ENCODE measurements at places on chromosomes 3 and 15.

DNA sequence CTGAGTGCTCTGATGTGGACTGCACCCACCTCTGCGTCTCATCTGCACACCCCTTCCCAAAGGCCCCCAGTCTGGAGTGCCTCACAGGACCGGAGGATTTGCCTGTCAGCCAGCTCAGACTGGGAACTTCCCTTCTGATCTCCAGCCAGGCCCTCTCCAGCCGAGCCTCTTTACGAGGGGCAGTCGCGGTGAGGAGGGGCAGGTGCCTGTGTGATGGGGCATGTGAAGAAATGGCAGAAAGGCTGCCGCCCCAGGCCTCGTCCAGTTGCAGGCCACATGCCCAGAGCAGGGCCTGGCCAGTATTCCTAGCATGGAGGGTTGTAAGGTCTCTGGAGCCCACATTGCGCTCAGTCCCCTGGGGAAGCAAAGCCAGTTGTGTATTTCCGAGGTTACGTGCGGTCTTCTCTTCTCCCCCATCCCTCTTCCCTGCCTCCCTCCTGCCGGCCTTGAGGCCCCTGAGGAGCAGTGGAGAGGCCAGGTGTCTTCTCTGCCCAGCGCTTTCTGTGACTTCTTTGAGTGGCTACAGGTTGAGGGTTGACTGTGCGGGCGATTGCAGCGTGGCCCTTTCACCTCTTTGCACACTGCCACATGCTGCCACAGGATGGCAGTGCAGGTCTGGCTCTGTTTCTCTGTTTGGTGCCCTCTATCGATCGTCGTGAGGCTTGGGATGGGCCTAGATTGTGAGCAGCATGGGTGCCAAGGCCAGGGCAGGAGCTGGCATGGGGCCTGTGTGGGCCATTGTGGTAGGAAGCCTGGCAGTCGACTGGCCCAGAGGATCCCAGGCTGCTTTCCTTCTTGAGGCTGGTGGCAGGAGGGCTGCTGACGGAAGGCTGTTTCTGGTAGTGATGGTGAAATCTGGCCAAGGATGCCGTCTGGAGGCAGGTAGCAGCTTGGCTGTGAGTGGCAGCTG, 5.3 kb downstream of the CLK3 start:
- DNase-seq: peak; percentile 81

- DNase-seq: no peak
Observed at GRCh38 chr3:76991165-76991564, 48.7 kb upstream of the ROBO2 start.

- DNase-seq: no peak
Observed at GRCh38 chr3:111392894-111393398, 149.1 kb upstream of the CD96 start.

DNA sequence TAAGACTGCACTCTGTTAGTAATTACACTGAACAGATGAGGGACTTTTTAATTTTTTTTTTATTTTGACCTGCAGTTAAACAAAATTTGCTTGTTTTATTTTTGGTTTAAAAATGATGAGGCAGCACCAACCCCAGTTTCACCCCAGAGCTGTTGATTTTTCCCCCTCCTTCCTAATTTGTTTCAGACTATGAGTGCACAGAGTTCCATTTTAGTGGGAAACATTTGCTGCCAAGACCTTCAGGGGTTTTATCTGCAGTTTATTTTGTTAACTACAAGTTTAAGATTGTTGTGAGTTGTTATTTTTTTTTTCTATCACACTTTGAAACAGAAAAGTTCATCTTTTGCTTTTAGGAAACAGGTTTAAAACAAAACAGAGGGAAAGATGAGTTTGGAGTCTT, 455.9 kb upstream of the NR2F2 start:
- DNase-seq: no peak

DNA sequence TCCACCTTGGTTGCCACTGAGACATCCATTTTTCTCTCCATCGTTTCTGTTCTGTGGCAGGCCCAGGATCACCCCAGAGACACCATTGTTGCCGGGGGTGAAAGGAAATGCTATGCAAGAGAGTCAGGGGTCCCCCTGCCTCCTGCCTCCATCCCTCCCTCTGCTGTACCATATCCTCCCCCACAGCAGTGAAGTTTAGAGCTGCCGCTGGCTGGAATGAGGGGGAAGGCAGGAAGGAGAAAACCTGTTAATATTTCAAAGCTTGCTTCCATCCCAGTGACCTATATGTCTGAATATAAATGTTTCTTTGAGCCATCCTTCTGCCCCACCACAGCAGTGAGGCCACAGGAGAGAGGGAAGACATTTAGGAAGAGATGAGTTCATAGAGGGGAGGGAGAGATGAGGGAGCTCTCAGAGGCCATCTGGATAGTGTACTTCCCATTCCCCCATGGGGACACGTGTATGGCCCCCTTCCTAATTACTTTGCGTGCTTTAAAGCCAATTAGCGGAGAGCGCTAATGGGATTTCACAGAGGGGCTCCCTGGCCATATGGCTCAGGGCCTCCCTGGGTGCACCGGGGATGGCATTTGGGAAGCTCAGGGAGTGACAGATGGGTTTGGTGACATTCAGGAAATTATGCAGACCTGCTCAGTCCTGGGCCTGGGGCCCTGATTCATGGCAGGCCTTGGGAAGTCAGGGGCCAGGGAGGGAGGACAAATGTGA, 40.4 kb upstream of the CHRNB4 start:
- no peak for DNase-seq

- no peak for DNase-seq
Observed at GRCh38 chr3:65979162-65979561, 59.6 kb downstream of the MAGI1 start.

DNA sequence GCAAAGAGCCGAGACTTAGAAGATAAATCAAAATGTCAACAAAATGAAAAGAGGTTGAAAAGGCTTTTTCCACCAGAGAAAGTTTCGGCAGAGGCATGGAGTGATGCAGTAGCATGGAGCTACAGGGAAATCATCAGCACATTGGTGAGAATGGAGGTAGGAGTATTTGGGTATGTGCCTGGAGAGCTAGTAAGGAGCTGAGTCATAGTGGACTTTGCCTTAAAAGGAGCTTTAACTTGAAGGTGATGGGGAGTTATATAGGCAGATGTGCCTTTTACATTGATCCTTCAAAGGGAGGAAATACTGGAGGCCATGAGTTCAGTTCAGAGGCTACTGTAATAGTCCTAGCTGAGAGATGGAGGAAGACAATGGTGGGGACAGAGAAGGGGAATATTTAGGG, 44.3 kb downstream of the IL5RA start:
- no peak for DNase-seq

DNA sequence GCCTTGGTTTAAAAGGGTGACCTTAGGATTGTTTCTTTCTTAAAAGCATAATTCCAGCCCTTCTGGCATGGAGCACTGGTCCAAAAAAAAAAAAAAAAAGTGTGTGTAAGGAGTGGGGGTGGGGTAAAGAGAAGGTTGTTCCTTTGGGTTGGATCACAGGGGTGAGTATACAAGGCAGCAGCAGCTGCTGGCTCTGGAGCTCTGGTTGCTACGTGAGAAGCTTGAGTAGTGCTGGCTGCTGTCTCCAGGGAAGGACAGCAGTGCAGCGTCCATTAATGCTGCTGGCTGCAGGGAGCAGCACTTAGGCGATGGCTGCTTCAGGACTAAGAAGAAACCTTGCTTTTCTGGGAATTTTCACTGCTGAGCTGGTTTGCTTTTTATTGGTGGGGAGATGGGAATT, 2.3 kb downstream of the SETD5 start:
- DNase-seq: no peak
